ENCODE measurements at places on chromosomes 1 and 21.

GRCh38 chr1:170538687-170539086, 6.7 kb downstream of the GORAB start:
- DNase-seq: no peak

- DNase-seq: no peak
Measured at GRCh38 chr1:221284028-221284427, 404.8 kb downstream of the HLX start.

- DNase-seq: no peak
Measured at GRCh38 chr1:185529673-185530072, 204.5 kb upstream of the HMCN1 start.

- no peak for DNase-seq
Measured at GRCh38 chr1:232974971-232975370, 24.6 kb downstream of the NTPCR start.

GRCh38 chr1:172906778-172907592, 143.8 kb downstream of the TNFSF18 start:
- peak; percentile 76 for DNase-seq

DNA sequence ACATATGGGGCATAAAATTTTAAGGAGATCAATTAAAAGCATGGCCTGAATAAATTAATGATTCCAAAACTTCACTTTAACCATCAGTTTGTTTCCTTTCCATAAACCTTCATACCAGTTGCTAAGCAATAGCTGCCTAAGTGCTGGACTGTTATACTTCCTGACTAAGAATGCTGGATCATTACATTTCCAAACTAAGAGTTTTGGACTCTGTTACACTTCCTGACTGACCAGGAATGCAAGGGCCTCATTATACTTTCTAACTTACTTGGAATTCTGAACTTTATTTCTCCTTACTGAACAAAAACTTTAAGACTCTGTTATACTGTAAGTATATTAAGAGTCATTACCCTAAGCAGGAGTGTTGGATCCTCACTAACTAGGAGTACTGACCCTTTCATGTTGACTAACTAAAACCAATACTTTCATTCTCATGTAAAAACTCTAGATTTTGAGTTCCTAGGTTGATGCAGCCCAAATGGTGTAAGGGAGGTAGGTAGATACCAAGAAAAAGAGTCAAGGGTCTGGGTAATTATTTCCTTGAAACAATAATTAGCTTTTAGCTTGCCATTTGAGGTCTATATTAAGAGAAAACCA, 118.2 kb downstream of the FAF1 start:
- peak; percentile 13 for DNase-seq

GRCh38 chr1:221170171-221170570, 290.9 kb downstream of the HLX start:
- DNase-seq: no peak

GRCh38 chr1:106879538-106879937, 176.9 kb upstream of the PRMT6 start:
- DNase-seq: no peak

- DNase-seq: no peak
Measured at GRCh38 chr21:42784276-42784675, 95.1 kb downstream of the WDR4 start.

- DNase-seq: no peak
Measured at GRCh38 chr1:41420860-41421259, 59.6 kb downstream of the FOXO6 start.
